NCI-H1930 (cell line): ENCODE measurements at places on chromosomes 13 and 19.
A peak's percentile ranks its signal among the peaks of the same experiment; 100 is the strongest.

DNA sequence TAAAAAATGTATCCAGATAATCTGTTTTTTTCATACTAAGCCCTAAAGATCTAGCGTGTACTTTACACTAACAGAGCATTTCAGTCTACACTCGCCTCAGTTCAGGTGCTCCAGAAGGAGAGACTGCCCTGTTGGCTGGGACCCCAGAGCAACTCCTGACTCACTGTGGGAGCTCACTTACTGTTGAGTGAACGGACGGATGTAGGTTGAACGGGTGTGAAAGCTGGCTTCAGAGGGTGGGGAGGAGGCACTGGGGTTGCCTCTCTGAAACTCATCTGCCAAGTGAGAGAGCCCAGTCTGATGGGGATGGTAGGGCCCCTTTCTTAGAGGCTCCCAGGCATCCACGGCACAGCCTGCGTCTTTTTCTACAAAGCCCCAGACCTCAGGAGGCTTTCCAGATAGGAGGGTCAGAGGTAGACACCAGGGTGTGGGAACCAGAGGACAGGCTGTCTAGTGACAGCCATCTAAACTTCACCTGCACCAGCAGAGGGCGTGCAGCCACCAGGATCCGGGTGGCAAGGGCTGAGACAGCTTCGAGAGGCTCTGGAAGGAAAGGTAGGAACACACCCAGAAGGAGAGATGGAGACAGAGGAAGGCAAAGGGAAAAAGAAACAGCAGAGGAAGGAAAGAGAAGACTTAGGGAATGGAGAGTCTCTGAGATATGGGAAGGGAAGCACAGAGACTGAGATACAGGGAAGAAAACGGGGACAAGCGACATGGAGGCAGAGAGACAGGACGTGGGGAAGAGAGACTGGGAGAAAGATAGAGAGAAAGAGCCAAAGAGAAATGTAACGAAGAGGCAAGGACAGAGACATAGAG lies 3.7 kb downstream of the KASH5 start:
- DNase-seq: peak; percentile 81

DNA sequence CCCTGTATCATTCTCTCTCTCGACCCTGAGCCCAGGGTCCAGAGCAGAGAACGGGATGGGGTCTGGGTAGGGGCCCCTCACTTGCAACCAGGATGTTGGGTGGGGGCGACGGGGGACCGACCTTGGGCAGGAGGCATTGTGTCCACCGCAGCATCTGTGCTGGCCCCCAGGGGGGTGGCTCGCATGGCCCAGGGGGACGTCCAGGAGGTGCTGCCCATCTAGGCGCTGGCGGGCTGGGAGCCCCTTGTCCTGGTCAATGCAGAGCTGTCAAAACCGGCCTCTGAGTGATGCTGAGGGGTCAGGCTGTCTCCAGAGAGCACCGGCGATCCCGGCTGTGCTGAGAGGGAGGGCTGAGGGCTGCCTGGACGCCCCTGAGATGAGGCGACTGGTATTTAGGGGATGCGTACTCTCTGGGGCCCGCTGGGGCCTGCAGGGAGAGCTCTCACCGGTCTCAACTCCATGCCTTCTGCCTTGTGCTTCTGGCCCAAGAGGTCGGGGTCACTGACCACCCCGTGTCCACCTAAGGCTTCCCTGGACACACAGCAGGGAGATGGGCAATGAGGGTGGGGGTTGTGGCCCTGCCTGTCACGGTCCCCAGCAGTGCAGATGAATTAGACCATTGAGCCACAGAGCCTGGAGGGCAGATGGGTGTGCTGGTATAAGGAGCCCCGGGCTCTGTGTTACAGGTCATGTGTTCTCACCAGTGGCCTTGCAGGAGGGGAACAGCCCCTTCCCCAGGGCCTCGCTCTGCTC lies 8.6 kb downstream of the RPS9 start:
- DNase-seq: no peak

GRCh38 chr19:45502111-45502510 lies 3.9 kb downstream of the PPM1N start:
- no peak for DNase-seq

DNA sequence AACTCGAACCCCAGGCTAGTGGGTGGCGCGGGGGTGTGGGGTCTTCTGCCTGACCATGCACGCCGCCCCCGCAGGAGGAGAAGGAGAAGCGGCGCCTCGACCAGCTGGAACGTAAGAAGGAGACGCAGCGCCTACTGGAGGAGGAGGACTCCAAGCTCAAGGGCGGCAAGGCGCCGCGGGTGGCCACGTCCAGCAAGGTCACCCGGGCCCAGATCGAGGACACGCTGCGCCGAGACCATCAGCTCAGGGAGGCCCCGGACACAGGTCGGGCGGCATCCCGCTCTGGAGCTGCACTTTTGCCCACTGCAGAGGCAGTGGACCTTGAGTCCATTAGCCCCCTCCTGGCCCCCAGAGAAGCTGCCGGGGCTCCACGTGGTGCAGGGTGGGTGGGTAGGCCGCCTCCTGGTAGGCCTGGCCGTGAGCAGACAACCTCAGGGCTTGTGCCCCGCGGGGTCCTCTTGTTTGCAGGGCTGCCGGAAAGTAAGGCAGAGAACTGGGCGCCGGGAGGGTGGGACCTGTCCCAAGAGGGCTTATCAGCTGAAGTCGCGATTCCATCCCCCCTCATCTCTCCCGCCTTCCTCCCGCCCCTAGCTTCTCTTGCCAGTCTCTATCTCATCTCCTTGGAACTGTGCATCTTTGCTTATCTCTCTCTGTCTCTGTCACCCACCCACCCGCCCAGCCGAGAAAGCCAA lies 9.9 kb downstream of the CCDC124 start:
- no peak for DNase-seq

- DNase-seq: no peak
These were observed 9.4 kb downstream of the USHBP1 start for GRCh38 chr19:17255150-17255621.

GRCh38 chr13:20494656-20495055 lies 31.0 kb downstream of the CRYL1 start:
- no peak for DNase-seq

DNA sequence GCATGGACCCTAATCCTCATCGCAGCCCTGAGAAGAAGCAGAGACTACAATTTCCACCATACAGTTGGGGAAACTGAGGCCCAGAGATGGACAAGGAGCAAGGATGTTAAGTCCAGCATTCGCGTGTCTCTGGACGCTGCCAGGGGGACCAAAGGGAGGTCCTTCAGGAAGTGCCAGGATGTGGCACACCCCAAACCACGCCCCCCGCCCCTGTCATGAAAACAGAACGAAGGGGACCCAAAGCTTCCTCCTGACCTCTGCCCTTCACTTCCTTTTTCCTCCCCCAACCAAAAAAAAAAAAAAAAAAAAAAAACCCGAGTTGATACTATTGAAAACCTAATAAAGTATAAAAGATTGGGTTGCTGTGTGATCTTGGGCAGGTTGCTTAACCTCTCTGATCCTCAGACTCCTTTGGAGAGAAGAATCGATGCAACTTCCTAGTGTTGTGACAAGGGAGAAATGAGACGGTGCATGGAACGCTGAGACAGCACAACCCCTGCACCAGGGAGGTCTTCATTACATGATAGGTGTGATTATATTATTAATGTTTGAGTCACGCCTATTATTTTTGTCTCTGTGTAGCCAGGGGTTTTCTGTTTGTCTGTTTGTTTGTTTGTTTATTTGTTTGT lies 2.7 kb upstream of the ZBTB7A start:
- DNase-seq: no peak

DNA sequence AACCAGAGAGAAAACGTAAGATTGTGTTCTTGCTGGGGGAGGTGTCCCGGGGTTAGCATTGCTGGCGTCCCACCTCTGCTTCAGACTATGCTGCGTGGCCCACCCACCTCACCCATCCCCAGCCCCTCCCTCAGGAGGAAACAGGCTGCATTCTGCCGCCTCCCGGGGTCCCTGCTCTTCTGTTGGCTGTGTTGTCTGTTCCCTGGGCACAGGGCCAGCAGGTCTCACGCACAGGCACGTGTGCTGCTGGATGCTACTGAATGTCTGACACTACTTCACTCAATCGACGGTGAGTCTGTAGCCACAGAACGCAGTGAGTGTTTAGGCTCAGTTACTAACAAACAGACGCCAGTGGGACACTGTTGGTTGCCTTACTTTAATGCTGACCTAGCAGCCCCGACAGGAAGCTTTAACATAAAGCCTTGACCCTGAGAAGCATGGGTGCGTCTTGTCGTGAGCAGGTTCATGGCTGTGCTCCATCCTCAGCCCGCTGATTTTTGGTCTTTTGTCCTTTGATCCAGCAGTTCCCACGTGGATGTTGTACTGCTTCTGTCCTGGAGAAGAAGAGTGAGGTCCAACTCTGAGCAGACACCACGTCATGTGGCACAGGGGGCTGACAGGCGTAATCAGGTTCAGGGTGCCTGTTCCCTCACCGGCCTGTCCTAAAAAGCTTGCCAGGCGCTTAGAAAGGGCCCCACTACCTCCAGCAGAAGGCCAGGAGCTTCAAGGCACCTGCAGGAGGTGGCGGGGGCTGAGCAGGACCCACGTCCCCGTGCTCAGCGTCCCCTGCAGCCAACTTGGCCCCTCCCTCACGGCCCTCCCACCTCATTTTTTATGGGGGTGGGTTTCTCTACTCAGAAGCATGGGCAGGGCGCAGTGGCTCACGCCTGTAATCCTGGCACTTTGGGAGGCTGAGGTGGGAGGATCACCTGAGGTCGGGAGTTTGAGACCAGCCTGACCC lies 26.0 kb downstream of the NAXD start:
- DNase-seq: no peak

DNA sequence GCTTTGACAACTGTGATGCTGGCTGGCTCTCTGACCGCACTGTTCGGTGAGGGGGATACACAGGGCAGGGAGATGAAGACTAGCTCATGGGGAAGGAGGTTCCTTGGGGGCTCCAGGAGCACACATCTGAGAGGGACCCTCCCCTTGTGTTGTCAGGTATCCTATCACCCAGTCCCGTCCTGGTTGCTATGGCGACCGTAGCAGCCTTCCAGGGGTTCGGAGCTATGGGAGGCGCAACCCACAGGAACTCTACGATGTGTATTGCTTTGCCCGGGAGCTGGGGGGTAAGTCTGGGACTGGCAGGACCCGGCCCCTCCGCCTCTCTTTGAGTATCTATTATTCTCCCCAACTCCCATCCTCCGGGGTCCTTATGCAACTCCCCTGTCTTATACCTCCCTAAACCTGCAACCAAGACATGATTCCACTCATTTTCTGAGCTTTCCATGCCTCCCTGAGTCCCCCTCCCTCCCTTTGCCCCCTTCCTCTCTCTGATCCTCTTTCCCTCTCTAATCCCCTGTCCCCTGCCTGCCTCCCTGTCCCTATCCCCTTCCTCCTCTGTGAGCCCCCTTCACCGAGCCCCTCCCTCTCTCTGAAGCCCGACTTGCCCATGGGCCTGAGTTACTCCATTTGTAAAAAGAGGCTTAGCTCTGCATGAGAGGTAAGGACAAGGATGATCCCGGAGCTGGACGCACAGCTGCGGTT lies 12.5 kb downstream of the NCAN start:
- no peak for DNase-seq

- DNase-seq: no peak
These were observed 39.1 kb upstream of the MTIF3 start for GRCh38 chr13:27489456-27489855.

GRCh38 chr19:17948931-17949930 lies 16.4 kb downstream of the CCDC124 start:
- no peak for DNase-seq

DNA sequence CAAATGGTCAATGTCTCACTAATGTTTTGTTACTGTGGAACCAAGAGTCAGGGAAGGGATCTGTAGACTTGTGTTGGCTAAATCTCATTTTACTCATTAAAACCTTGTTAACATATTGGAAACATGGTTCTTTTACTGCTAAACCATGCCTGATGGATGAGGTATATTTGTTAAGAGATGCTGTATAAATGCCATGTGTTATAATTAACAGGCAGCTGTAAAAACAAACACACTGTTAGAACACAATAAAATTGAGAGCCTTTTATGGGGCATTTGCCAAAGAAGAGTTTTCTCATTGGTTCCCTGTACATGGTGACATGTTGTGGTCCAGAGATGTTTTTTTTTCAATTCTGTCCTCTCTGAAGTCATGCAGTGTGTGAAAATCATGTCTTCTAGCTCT lies 121.9 kb downstream of the ESD start:
- peak; percentile 80 for DNase-seq

DNA sequence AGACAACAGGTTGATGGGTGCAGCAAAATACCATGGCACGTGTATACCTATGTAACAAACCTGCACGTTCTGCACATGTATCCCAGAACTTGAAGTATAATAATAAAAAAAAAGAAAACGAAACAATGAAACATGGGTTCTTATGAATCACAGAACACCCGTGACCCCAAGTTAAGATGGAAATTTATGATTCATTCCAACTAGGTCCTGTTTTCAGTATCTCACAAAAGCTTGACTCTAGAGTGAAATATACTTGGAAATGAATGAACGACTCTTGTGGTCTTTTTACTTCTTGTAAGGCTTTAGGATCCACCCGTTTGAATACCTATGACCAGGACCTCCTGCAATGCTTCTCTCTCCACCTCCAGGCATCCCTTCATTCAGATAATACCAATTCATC lies 3.5 kb upstream of the LILRB4 start:
- no peak for DNase-seq

- DNase-seq: no peak
These were observed 20.4 kb downstream of the STARD13 start for GRCh38 chr13:33265133-33265532.

DNA sequence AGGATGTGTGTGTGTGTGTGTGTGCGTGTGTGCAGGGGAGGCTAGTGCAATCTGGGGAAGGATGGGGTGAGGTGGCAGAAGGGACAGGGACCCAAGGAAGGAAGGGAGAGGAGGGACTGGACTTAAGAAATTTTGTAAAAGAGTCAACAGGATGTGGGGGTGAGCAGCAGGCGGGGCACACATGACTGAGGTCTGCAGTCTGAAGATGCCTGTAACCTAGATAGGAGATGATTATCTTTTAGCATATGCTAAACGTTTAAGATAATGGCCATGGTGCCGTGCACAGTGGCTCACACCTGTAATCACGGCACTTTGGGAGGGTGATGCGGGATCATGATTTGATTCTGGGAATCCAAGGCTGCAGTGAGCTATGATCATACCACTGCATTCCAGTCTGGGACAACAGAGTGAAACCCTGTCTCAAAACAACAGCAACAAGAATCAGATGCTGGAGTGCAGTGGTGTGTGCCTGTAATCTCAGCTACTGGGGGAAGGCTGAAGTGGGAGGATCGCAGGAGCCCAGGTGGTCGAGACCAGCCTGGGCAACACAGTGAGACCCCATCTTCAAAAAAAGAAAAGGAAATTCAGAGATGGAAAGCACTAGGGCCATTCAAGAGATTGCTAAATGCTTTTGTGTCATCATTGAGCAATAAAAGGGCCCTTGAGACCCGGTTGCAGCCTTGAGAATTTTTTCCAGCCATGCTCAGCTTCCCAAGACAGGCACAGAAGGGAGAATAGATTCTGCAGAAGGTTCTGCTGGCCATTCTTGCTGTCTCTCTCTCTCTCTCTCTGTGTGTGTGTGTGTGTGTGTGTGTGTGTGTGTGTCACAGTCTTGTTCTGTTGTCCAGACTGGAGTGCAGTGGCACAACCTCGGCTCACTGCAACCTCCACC lies 3.8 kb upstream of the ZNF414 start:
- DNase-seq: no peak
